Mucosa of gallbladder (tissue), 1 donor: ENCODE measurements at places on chromosomes 5 and 9. TPM values are rescaled to one million over a fixed set of nuclear protein-coding genes. Genes with fewer than 3 reads are reported as not detected.

DNA sequence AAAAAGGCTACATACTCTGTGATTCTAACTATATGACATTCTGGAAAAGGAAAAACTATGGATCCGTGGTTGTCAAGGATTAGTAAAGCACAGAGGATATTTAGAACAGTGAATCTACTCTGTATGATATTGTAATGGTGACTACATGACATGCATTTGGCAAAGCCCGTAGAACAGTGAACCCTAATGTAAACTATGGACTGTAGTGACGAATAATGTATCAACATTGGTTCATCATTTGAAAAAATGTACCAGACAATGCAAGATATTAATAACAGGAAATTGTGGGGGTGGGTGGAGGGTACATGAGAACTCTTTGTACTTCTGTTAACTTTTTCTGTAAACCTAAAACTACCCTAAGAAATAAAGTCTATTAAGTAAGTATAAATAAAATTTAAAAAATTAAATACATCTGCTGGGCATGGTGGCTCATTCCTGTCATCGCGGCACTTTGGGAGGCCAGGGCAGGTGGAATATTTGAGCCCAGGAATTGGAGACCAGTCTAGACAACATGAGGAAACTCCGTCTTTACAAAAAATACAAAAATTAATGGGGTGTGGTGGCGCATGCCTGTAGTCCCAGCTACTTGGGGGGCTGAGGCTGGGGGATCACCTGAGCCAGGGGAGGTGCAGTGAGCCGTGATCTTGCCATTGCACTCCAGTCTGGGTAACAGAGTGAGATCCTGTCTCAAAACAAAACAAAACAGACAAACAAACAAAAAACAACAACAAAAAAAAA lies 101.7 kb upstream of the TBC1D2 start:
- no peak for DNase-seq

The NKD2 gene
- total RNA-seq, result 7.6 TPM

DNA sequence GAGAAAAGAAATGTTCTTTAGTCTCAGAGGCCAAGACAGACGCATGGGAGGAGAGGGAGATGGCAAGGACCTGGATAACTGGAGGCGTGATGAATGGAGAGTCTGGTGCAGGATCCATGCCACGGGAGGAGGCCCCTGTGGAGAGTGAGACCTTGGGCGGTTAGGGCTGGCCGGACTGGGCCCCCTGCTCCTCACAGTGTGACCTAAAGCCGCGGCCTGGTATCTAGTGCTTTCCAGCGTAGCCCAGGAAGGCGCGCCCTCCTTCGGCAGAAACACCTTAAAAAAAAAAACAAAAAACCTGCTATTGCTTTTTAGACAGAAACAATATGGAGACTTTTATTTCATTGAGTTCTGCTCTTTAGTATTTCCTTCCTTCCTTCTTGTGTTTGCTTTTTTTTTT lies 33.1 kb downstream of the SCGB3A1 start:
- DNase-seq, result no peak

GRCh38 chr5:116861666-116862065 lies 287.0 kb upstream of the SEMA6A start:
- DNase-seq, result no peak

DNA sequence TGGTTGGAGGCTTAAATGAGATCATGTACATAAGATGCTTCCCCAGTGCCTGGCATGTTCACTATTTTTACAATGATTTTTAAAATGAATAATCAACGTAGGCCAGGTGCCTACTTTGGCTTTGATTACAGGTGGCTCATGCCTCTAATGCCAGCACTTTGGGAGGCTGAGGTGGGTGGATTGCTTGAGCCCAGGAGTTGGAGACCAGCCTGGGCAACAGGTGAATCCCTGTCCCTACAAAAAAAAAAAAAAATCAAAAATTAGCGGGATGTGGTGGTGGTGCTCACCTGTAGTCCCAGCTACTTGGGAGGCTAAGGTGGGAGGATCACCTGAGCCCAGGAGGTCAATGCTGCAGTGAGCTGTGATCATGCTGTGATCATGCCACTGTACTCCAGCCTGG lies 9.2 kb downstream of the PCDH12 start:
- no peak for DNase-seq

The SPINK4 gene
- total RNA-seq, result 2.5 TPM
